ENCODE measurements at places on chromosomes 3 and 15.

GRCh38 chr3:158770741-158771350 lies 31.0 kb upstream of the MFSD1 start:
- no peak overlapping the region for H3K27ac ChIP-seq
- H3K36me3 ChIP-seq = no peaks in the 10 kb centered on the region
- H3K27me3 ChIP-seq = no peaks in the 10 kb centered on the region
- H3K4me3 ChIP-seq = no peak overlapping the region
- peaks cover 14% of the 10 kb centered on the region for H3K4me1 ChIP-seq

- H3K36me3 ChIP-seq = no peaks in the 10 kb centered on the region
- DNase-seq = no peak
- H3K4me1 ChIP-seq = peaks cover 5% of the 10 kb centered on the region
- H3K4me3 ChIP-seq = no peak overlapping the region
- H3K27ac ChIP-seq = no peak overlapping the region
Measured at GRCh38 chr3:161016417-161017313, 88.5 kb downstream of the B3GALNT1 start.

DNA sequence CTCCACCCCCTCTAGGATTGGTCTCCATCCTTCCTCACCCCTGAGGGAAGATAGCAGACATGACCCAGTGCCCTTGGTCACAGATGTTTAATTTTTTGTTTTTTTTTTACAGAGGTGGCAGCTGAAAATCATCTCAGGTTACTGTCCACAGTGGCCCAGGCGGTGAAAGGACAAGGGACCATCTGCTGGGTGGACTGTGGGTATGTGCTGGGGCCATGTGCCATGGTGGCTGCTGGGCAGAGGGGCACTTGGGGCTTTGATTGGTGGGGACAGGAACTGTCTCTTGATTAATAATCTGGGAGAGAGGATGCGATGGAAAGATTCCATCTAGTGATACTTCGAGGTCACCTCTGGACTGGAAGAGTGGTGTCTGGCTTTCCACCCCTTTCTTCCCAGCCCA lies 25.4 kb downstream of the PDIA5 start:
- no peaks in the 10 kb centered on the region for H3K36me3 ChIP-seq
- H3K4me3 ChIP-seq = no peak overlapping the region
- no peak for DNase-seq
- no peaks in the 10 kb centered on the region for H3K27me3 ChIP-seq
- peaks cover 67% of the 10 kb centered on the region for H3K4me1 ChIP-seq

DNA sequence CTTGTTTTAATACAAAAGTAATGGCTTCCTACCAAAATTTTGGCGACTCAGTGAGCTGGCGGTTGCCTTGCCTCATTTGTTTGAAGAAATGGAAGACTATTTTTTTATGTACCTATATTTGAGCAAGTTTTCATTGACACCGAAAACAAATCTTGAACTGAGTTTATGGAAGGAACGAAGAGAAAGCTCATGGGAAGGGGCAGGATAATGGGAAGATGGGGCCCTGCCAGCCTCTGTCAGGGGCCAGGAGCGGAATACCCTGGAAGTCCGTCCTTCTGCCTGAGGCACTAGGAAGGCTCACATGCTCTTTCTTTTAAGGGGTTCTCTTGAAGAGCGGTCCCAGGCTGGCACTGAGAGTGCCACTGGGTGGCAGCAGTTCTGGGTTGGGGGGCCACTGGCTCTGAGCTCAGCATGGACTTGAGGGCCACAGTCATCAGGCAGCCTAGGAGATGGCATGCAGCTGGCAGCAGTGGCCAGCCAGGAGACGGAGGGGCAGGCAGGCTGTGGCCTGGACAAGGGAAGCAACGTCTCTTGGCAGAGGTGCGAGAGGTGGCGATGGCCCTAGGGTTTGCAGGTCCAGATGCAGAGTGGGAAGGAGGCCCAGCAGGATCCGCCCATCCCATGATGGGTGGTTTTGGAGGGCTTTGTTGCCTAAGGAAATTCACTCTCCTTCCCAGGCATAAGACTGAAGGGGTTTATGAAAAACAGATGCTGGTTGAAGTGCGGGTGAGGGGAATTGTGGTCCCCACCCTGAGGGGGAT lies 41.6 kb downstream of the ISG20 start:
- H3K27ac ChIP-seq = no peak overlapping the region
- DNase-seq = no peak
- H3K27me3 ChIP-seq = no peaks in the 10 kb centered on the region
- H3K36me3 ChIP-seq = no peaks in the 10 kb centered on the region
- H3K4me1 ChIP-seq = no peaks in the 10 kb centered on the region

DNA sequence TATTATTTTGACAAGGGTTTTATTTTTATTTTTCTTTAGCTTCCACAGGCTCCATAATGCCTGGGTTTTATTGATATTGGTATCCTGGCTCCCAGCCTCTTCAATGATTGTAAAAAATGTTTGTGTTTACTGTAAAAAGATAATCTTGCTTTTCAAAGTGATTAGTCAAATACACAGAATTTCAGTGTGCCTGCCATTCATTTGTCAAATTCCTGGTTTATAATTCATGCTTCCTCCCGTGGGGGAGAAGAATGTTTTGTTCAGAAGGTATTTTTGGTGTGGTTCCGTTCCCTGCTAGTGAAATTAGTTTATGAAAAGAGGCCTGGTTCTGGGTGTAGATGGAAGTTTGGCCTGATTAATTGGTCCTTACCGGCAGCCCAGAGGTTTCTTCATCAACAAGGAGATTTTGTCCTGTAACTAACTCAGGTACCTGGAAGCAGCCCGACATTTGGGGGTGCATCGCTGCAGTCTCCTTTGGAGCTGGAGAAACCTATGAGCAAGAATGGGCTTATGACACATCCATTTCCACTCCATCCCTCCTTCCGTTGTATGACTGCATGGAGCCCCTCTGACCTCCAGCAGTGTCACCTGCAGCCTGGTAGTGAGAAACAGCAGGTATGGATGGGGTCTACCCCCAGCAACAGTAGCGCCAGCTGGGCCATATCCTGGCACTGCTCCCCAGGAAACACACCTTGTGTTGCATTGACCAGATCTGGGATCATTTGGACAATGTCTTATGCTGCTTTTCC lies 101.5 kb downstream of the PGPEP1L start:
- H3K4me3 ChIP-seq = no peak overlapping the region
- DNase-seq = no peak
- peaks cover 79% of the 10 kb centered on the region for H3K4me1 ChIP-seq
- H3K27ac ChIP-seq = peak overlapping the region; percentile 83
- peaks cover 5% of the 10 kb centered on the region for H3K36me3 ChIP-seq

- no peaks in the 10 kb centered on the region for H3K36me3 ChIP-seq
- H3K27me3 ChIP-seq = no peaks in the 10 kb centered on the region
- H3K4me3 ChIP-seq = peak overlapping the region; percentile 70
- DNase-seq = no peak
- H3K27ac ChIP-seq = no peak overlapping the region
- H3K4me1 ChIP-seq = peaks cover 20% of the 10 kb centered on the region
Measured at GRCh38 chr3:33658621-33658990, 59.4 kb downstream of the CLASP2 start.

- H3K27ac ChIP-seq = no peak overlapping the region
- H3K4me1 ChIP-seq = no peaks in the 10 kb centered on the region
- H3K27me3 ChIP-seq = no peaks in the 10 kb centered on the region
Measured at GRCh38 chr3:166100730-166101129, 263.5 kb upstream of the BCHE start.

DNA sequence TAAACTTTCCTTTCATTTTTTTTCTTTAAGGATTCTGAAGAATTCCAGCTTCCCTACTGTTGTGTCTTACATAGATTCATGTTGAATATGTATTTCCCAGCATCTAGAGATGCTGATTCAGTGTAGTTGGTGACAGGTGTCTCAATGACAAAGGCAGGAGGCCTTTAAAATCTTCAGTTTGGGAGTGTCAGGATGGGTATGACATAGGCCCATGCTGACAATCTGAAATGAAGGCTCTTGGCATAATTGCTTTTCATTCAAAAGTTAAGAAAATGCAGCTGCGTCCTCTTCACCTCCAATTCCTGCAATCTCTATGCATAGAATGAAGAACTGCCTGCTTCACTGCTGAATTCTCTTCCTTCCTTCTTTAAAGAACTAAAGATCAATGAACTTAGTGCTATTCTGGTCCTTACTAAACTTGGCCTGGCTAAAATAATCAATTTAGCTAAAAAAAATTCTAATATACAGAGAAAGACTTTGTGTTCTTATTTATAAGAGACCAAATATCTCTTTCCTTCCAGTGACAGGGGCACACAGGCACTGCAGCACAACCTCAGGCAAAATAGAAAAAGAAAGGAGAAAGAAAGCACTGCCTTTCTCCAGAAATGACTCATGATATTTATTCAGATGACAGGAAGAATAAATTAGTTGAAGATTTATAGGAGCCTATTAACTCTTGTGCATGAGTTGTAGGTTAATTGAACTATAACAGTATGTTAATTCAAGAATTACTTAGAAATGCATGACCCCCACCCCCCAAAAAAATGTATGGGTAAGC lies 152.6 kb upstream of the GBE1 start:
- H3K4me1 ChIP-seq = no peaks in the 10 kb centered on the region
- no peaks in the 10 kb centered on the region for H3K27me3 ChIP-seq
- H3K4me3 ChIP-seq = no peak overlapping the region
- H3K27ac ChIP-seq = no peak overlapping the region

- no peak overlapping the region for H3K27ac ChIP-seq
- no peak for DNase-seq
- no peaks in the 10 kb centered on the region for H3K27me3 ChIP-seq
- no peaks in the 10 kb centered on the region for H3K36me3 ChIP-seq
Measured at GRCh38 chr3:61530355-61530754, 31.0 kb upstream of the PTPRG start.

DNA sequence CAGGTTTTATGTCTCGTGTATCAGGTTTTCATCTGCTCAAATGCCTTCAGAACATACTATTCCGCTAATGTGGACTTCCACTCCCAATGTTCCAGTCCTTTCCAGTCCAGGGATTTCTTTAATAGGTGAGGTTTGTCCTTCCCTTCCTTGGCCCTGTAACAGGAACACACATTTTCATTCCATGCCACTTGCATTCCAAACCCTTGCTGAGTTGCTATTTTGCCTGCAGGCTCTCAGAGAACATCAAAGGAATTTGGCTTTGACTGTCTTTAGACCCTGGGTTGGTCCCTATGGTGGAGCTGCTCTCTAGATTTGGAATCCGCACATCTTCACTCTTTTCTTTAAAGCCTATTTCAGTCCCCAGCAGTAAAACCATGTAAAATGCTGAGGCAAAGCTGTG lies 12.3 kb upstream of the ALCAM start:
- no peak for DNase-seq
- H3K36me3 ChIP-seq = no peaks in the 10 kb centered on the region
- H3K27ac ChIP-seq = no peak overlapping the region
- H3K4me3 ChIP-seq = peak overlapping the region; percentile 61
- no peaks in the 10 kb centered on the region for H3K27me3 ChIP-seq

GRCh38 chr15:27045796-27046195 lies 74.8 kb downstream of the GABRG3 start:
- no peaks in the 10 kb centered on the region for H3K27me3 ChIP-seq
- H3K36me3 ChIP-seq = no peaks in the 10 kb centered on the region
- H3K4me3 ChIP-seq = no peak overlapping the region
- H3K4me1 ChIP-seq = no peaks in the 10 kb centered on the region
- no peak for DNase-seq
- no peak overlapping the region for H3K27ac ChIP-seq

- H3K4me1 ChIP-seq = no peaks in the 10 kb centered on the region
- H3K36me3 ChIP-seq = no peaks in the 10 kb centered on the region
- no peak overlapping the region for H3K4me3 ChIP-seq
Measured at GRCh38 chr3:167166594-167167253, 213.4 kb downstream of the ZBBX start.

- no peaks in the 10 kb centered on the region for H3K36me3 ChIP-seq
- no peak for DNase-seq
- no peaks in the 10 kb centered on the region for H3K4me1 ChIP-seq
- H3K27ac ChIP-seq = no peak overlapping the region
Measured at GRCh38 chr3:30162579-30162978, 443.8 kb upstream of the TGFBR2 start.

GRCh38 chr15:99180086-99180963 lies 69.1 kb downstream of the TTC23 start:
- no peak for DNase-seq
- H3K27ac ChIP-seq = peak overlapping the region; percentile 84
- no peak overlapping the region for H3K4me3 ChIP-seq
- H3K27me3 ChIP-seq = no peaks in the 10 kb centered on the region
- no peaks in the 10 kb centered on the region for H3K36me3 ChIP-seq
- H3K4me1 ChIP-seq = peaks cover 20% of the 10 kb centered on the region

DNA sequence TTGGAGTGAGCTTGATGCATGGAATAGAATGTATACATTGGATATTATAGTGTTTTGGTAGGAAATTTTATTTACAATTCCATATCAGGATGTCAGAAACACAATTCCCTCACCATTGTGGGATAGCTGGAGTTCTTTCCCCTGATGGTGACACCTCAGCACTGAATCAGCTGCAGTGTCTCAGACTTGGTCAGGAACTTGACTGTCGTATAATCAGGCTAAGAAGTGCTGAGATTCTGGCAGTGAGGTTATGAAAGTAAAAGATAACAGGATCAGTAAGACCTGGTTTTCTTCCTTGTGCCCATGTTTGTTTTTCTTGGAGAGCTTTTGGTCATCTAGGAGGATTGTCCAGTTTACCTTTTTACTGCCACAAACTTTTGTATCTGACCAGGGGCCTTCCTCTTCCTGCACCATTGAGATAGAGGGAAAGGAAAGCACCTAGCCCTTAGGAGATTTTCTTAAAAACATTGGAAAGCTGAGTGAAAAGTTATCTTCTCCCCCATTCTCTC lies 27.3 kb upstream of the ST3GAL6 start:
- peaks cover 20% of the 10 kb centered on the region for H3K4me1 ChIP-seq
- no peak overlapping the region for H3K4me3 ChIP-seq
- H3K36me3 ChIP-seq = no peaks in the 10 kb centered on the region
- no peaks in the 10 kb centered on the region for H3K27me3 ChIP-seq

- no peak overlapping the region for H3K27ac ChIP-seq
- H3K27me3 ChIP-seq = peaks cover 5% of the 10 kb centered on the region
- DNase-seq = no peak
- peaks cover 7% of the 10 kb centered on the region for H3K4me1 ChIP-seq
- H3K36me3 ChIP-seq = no peaks in the 10 kb centered on the region
Measured at GRCh38 chr3:13657660-13658435, 108.9 kb downstream of the FBLN2 start.

GRCh38 chr15:56783857-56784661 lies 50.8 kb upstream of the ZNF280D start:
- H3K27me3 ChIP-seq = no peaks in the 10 kb centered on the region
- DNase-seq = no peak
- H3K36me3 ChIP-seq = no peaks in the 10 kb centered on the region
- no peaks in the 10 kb centered on the region for H3K4me1 ChIP-seq
